ENCODE measurements at places on chromosomes 1 and 21. TPM values are rescaled to one million over a fixed set of nuclear protein-coding genes. Genes with fewer than 3 reads are reported as not detected.

DNA sequence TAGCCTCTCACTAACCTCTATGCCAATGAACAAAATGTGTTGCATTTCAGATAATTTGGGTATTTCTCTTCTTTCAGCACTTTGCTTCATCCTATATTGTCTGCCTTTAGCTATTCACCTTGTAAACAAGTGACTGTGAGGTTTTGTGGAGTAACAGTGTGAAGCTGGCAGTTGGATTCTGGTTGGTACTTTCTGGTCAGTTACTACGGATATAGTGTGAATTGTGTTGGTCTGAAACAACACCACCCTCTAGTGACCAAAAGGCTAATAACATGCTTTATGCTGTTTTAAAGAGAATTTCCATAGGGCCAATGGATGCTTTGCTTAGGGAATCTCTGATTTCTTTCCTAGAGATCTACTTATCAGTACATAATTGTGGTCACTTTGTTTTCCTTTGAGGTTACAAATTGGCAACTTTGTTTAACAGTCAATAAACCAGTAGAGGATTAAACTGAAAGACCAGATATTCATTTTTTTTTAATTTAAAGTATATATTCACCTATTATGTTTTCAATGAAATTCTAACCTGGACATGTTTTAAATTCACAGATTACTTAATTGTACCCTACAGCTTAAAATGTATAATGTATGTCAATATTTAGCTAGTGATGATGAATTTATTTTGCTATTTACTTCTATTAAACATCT is 2.5 kb upstream of the PTGER3 start:
- H3K27ac ChIP-seq, result no peak overlapping the region
- H3K4me3 ChIP-seq, result no peak overlapping the region
- H3K36me3 ChIP-seq, result no peaks in the 10 kb centered on the region
- H3K27me3 ChIP-seq, result peaks cover 23% of the 10 kb centered on the region

DNA sequence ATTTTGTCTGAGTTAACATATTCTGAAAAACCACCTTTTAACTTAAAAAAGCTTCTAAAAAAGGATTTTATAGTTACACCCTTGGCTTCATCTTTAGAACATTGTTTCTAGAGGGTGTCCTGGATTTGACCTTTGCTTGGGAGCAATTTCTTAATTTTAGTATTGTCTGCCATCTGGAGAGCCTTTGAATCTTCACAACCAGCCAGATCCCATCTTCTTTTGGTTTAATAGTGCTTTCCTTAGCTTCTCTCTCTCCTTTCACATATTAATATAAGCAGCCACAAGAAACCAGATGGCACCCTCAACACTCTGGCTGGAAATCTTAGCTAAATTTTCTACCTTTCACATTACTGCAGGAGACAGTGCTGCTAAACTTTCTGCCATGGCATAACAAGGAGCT is 76.5 kb upstream of the TSPAN2 start:
- no peak overlapping the region for H3K4me3 ChIP-seq
- peaks cover 7% of the 10 kb centered on the region for H3K27me3 ChIP-seq
- no peaks in the 10 kb centered on the region for H3K36me3 ChIP-seq
- H3K4me1 ChIP-seq, result no peaks in the 10 kb centered on the region
- DNase-seq, result no peak

DNA sequence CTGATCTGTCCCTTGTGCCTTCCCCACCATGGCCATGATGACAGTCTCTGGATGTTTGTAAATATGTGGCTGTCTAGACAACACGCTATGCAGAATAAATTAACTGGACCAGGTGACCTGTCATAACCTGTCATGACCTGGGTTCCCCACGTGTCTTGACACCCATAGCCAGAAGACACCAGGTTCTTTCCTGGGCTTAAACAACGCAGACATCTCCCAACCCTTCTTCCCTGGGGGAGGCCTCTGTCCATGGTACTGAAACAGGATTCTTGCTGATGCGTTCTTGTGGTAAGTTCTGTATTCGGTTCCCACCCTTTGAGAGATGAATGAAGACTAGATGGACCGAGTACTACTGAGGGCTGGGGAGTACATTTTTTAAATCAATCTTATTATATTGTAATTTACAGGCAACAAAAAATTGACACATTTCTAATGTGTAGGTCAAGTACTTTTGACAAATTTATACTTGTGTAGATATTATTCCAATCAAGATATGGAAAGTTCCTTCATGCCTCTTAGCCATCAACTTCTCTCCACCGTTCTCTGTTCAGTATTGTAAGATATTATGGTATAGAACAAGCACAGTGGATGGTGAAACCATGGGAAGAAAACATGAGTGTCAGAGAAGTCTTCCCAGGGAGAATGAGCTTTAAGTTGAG is 738.8 kb downstream of the PTPRU start:
- no peak overlapping the region for H3K4me3 ChIP-seq
- H3K27me3 ChIP-seq, result no peaks in the 10 kb centered on the region
- no peak overlapping the region for H3K27ac ChIP-seq
- no peaks in the 10 kb centered on the region for H3K36me3 ChIP-seq
- peak; percentile 4 for DNase-seq

DNA sequence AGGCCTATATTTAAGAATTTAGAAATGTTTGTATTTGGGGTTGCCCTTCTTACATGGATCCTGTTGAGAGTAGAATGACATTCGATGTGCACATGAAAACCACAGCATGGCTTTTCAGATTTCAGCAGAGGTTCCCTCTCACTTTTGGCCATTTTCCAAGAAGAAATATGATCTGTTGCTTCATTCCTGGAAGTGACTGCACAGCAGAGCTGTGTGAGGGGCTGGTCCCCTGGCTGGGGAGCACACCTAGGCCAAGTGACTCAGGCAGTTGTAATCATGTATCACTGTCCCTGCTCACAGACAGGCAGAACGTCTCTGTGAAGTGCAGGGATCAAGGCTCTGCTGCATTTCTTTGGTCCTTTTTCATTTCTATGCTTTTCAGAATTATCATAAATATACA is 32.3 kb downstream of the AGT start:
- H3K27me3 ChIP-seq, result no peaks in the 10 kb centered on the region
- H3K4me3 ChIP-seq, result no peak overlapping the region
- H3K36me3 ChIP-seq, result peaks cover 88% of the 10 kb centered on the region
- H3K4me1 ChIP-seq, result no peaks in the 10 kb centered on the region

DNA sequence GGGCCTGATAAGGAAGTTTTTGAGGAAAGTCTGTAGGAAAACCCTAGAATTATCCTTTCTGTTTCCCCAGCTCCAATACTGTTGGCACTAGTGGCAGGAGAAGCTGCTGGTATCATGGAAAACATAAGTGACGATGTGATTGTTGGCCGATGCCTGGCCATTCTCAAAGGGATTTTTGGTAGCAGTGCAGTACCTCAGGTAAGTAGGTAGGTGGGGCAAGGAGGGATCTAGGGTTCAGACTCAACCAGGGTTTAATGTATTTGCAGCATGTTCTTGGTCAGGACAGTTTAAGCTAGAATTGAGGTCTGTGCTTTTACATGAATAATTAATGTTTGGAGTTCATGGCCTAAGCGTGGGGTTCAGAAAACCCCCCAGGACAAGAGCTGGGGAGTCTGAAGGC is 62.1 kb downstream of the KDM1A start:
- DNase-seq, result peak; percentile 20
- H3K4me3 ChIP-seq, result no peak overlapping the region
- no peaks in the 10 kb centered on the region for H3K4me1 ChIP-seq
- peaks cover 83% of the 10 kb centered on the region for H3K36me3 ChIP-seq

- no peaks in the 10 kb centered on the region for H3K36me3 ChIP-seq
- H3K4me3 ChIP-seq, result no peak overlapping the region
- no peak for DNase-seq
- no peak overlapping the region for H3K27ac ChIP-seq
- H3K4me1 ChIP-seq, result no peaks in the 10 kb centered on the region
Measured at GRCh38 chr1:147585640-147586383, 44.5 kb downstream of the BCL9 start.

GRCh38 chr21:45817345-45817744 is 164.2 kb upstream of the COL6A1 start:
- H3K27ac ChIP-seq, result no peak overlapping the region
- no peaks in the 10 kb centered on the region for H3K27me3 ChIP-seq
- no peak for DNase-seq

Gene KCNJ9
- total RNA-seq, result not detected

Gene MPC2
- total RNA-seq, result 44.7 TPM

Gene NBPF9
- 51.0 TPM for total RNA-seq

Gene TMEM52
- total RNA-seq, result 0.62 TPM

Data from CD4-positive, CD25-positive, alpha-beta regulatory T cell (primary cell).